Breast epithelium (tissue), 4 donors: ENCODE measurements at places on chromosomes 1 and 21.

- no peak for DNase-seq
Measured at GRCh38 chr1:183418696-183419095, 516 bp upstream of the NMNAT2 start.

GRCh38 chr1:214337511-214337910 lies 56.6 kb downstream of the SMYD2 start:
- DNase-seq = no peak

- DNase-seq = no peak
Measured at GRCh38 chr1:246003442-246003730, 503.7 kb downstream of the SMYD3 start.

DNA sequence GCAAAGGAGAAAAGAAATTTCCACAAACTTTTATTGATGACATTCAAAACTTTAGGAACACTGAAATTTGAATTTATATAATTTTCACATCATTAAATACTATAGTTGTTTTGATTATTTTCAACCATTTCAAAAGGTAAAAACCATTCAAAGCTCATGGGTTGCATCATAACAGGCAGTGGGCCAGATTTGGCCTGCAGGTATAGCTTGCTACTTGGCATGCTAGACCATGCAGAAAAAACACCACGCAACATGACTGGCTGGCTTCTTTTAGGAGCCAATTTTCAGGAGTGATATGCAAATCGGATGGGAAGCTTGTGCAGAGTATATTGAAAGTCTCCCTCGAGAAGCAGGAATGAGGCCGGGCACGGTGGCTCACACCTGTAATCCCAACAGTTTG lies 144.8 kb downstream of the GLUL start:
- peak; percentile 75 for DNase-seq

GRCh38 chr1:41695118-41695745 lies 210.7 kb upstream of the EDN2 start:
- no peak for DNase-seq

DNA sequence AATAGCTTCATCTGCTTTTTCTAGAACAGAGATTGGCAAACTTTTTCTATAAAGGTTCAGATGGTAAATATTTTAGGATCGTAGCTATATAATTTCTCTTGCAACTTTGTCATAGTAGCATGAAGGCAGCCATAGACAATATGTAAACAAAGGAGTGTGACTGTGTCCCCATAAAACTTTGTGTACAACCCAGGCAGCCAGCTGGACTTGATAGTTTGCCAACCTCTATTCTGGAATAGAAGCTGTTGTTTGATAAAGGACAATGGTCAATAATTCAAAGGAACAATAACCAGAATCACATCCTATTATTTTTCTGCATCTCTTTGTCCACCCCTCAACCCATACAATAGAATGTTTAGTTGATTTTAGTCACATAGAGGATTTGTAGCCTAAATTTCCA lies 286.7 kb downstream of the LMX1A start:
- DNase-seq = no peak

GRCh38 chr1:48356901-48357300 lies 115.1 kb downstream of the SPATA6 start:
- DNase-seq = no peak

- DNase-seq = no peak
Measured at GRCh38 chr21:46424039-46424591, 34.6 kb upstream of the DIP2A start.

DNA sequence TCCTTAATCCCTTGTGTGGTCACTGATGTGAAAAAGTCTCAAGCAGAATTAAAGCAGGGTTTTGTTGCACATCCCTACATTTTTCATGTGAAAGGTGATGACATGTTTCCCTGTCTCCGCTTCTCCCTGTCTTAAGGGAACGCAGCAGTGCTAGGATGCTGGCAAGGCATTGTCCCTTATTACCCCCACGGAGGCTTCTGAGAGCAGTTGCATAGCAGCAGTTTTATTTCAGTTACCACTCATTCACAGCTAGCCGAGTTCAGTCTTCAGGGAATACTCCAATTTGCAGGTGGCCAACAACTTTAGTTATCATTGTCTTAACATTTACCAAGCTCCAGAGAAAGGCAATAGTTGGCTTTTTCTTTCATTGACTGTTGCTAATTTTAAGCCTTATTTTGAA lies 89.1 kb downstream of the CLEC20A start:
- DNase-seq = no peak

DNA sequence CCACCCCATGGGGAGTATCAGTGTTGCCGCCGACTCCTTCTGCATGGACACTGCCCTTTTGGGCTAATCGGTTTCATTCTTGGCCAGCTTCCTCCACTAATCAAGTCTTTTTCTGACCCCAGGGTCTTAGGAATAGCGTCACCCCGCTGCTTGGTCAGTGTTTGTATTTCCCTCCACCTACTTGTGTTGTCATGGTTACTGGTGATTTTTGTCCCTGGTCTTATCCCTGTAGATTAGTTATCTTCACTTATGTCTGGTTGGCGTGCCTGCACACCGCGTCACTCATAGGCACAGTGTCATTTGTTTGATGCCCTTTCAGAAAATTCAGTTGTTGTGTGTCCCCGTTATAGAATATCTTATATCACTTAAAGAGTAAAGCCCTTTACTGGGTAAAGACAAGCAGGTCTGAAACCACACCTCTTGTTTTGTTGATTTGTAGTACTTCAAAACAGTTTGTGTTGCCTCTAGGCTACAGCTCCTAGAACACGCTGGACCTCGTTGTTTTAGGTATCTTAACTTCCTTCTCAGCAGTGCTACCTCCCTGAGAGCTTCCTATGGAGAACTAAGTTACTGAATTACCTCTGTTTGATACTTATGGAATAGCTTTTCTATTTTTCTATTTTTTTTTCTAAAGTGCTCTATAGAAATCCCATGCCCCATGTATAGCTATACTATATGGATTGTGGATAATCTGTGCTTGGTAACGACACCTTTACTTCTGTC lies 868 bp downstream of the PPP1R12B start:
- no peak for DNase-seq
